Activated CD8-positive, alpha-beta memory T cell treated with anti-CD3 and anti-CD28 coated beads for 4 hours (primary cell): ENCODE measurements at places on chromosomes 11 and 22.

GRCh38 chr11:75766443-75767227, 1.9 kb upstream of the DGAT2 start:
- no peak for DNase-seq

DNA sequence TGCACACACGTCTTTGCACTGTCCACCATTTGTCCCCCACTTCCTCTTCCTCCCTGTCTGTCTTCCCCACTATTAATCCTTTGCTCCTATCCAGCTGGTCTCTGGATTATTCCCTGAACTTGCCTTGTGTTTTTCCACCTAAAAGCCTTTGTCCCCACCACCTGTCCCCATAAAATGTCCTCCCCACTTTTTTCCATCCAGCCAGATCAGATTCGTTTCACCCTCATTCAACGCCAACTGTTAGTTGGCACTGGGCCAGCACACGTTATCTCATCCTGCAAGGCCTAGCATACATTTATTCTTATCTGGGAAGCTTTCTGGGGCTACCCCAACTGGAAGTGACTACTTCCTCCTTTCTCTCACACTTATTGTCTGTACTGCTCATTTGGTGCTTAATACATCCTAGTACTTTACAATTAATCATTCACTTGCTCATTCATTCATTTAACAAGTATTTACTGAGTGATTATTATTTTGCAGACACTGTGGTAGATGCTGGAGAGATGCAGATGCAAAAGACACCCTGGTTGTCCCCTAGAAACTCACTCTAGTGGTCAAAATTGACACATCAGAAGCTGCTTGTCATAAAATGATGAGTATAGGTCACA, 96.2 kb downstream of the RASSF10 start:
- DNase-seq, result no peak

DNA sequence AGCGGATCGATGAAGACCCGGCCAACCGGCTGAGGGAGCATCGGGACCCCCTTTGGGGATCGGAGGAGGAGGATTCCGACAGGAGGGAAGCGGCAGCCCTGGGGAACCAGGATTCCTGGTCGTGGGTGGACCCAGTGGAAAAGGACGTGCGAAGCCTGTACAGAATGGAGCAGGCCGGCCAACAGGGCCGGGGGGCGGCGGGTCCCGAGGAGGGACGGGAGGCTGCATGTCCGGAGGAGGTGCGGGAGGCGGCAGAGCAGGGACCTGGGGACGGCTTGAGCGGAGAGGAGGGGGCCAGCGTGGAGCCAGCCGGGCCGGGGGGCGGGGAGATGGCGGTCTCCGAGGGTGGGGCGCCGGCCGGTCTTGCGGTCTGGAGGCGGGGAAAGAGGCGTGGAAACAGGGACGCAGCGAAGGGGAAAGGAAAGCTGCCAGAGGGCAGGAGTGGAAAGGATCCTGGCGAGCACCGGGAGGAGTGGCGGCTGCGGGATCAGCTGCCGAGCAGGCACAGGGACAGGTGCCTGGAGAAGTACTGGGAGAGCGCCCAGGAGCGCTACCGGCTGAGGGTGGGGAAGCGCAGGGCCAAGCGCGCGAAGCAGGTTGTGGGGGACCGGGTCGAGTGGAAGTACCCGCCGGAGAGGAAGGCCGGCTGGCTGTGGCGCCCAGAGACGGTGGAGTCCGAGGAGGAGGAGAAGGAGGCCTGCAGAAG, at the start of gene ANO5:
TSS of gene ANO5 (plus strand) at position 444 of the 706 bp plus-strand sequence. CDS start 408 bp downstream, outside the sequence.
- no peak for DNase-seq

- no peak for DNase-seq
These were observed 753 bp downstream of the PTPN5 start for GRCh38 chr11:18790883-18791206.

DNA sequence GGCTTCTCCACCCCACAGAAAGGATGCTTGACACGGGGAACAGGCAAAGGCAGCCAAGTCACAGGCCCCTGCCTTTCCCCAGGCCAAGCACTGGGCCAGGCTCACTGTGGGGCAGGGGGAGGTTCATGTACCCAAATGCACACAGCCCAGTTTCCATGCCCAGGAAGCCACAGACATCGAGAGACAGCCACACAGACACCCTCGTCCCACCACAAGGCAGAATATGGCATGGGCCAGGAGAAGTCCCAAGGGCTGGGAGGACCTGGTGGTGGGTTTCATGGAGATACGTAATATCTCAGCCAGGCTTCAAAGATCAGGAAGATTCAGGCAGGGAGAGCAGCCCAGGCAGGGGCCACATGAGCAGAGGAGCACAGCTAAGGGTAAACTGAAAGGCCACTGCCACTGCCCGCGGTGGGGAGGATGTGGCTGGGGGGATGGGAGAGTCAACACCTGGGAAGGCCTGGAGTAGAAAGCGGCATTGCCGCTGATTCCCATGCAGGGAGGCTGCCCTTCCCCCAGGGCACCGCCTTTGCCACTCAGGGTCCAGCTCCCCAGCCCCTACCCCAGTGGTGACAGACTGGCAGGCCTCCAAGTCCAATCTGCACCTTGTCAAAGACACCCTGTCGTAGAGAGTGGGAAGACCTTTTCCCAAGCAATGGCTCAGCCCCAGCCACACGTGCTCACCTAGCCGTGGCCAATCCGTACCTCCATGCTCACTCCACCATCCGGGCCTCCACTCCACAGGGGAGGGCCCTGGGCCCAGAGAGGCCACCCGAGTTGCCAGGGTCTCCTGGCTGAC, 2.4 kb upstream of the MFNG start:
- DNase-seq, result no peak
